ENCODE measurements at places on chromosomes 6 and 20.

- peak; percentile 56 for DNase-seq
Measured at GRCh38 chr6:139568956-139569538, 194.6 kb upstream of the CITED2 start.

DNA sequence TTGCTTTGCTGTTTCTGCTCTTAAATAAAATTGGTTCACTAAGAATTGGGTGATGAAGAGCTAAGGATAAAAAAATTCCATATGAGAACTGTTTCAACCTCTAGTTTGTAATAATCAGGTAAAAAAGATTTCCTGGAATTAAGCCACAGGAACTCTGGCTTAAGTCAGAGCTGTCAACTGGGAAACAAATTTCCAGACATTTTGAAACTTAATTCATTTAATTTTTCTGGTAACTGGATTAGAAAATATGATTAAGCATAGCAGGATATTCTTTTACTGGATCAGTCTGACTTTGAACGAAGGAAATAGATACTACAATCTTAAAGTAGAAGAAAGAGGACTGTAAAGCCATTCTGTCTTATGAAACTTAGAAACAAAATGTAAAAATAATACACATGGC is 1.3 kb upstream of the VIP start:
- no peak for DNase-seq

DNA sequence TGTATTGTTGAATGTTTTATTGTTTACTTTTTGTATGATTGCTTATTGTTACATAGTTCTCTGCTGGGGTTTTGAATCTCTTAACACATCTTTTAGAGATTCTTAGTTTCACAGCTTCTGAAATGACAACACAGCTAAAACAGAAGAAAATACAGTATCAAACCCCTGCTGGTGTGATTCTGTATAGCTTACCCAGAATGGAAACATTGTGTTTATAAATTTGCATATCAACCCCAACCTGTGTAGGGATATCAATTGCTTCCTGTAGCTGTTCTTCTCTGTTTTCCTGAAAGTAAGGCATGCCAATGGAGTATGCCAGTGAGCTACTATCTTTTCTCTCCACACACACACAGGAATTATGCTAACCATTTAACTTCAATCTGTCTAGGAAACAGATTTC is 64.3 kb upstream of the ID4 start:
- no peak for DNase-seq

- no peak for DNase-seq
Measured at GRCh38 chr6:63504777-63505384, 67.4 kb upstream of the LOC128125822 start.

GRCh38 chr6:34926655-34927054 is 37.6 kb downstream of the ANKS1A start:
- DNase-seq = no peak

DNA sequence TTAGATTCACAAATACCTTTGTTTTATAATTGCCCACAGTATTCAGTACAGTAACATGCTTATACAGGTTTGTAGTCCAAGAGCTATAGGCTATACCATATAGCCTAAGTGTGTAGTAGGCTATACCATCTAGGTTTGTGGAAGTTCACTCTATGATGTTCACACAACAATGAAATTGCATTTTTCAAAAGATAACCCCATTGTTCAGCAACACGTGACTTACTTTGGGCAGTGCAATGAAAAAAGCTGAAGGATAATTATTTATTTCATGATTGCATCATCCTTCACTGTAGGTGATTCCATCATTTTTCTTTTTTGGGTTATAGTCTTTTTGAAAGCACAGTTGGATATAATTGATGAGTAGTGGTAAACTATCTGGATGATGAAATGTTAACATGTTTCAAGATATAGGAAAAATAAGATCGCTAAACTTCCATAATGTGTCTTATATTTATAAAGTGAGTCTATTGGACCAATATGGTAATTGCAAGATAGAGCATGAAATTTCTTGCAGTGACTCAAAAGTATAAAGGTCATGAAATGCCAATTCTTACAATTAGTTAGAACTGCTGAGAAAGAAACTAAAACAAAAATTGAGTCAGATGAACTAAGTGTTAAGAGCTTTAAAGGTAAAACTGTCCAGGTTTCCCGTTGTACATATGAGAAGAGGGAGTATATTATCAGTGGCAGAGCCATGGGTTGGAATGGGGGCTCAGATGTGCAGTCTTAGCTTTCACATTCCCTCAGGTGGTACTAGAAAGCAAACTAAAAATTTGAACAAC is 164.4 kb downstream of the ZFAND3 start:
- no peak for DNase-seq

DNA sequence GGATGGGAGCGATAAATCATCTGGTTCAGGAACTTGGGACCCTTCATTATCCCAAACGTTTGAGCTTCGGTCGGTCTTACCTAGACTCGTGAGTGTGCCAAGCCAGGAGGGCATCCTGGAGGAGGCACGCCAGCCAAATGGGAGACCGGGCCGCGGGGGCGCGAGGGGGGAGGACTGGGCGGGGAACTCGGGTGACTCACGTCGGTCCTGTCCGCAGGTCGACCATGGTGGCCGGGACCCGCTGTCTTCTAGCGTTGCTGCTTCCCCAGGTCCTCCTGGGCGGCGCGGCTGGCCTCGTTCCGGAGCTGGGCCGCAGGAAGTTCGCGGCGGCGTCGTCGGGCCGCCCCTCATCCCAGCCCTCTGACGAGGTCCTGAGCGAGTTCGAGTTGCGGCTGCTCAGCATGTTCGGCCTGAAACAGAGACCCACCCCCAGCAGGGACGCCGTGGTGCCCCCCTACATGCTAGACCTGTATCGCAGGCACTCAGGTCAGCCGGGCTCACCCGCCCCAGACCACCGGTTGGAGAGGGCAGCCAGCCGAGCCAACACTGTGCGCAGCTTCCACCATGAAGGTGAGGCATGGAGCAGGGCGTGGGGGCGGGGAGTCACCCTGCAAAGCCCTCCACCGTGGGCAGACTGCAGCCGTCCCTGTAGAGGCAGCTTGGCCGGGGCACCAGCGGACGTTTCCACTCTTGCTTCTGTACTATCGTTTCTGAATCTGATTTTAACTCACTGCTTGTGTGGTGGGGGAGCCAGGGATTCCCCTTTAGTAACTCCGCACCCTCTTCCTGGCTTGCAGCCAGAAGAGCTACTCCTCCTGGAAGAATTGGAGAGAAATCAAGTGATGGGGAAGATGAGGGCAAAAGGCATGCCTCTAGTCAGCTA is 2.7 kb downstream of the BMP2 start:
- DNase-seq = no peak

- no peak for DNase-seq
Measured at GRCh38 chr6:36599791-36600209, 5.6 kb downstream of the SRSF3 start.

DNA sequence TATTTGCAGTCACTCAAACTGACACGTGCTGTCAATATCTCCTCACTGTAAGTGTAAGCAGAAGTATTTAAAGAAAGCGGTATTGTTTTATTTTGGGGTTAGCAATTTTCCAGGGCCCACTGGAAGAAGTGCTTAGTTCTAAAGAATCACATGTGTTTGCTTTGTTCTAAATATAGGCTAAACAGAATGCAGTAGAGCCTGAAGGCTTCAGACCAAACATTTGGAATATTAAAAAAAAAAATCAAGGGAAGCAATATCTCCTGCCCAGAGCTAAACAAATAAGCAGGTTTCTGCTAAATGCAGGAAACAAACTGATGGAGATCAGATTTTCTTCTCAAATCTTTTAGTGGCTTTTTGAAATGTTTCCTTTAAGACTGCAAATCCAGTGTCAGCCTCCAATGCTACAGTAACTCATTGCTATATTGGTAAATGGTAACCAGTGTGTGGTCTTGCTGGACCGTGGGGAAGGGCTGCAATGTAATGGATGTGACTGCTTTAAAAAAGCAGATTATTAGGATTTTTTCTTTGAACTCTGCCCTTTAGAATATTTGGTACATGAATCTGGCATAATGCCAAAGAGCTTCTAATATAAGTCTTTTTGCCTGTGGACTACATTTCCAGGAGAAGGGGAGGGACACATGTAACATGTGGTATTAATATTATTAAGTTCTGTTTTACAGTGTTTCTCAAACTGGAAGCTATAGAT is 317.1 kb upstream of the FERMT1 start:
- no peak for DNase-seq

- no peak for DNase-seq
Measured at GRCh38 chr6:119566546-119567260, 217.1 kb upstream of the MAN1A1 start.

DNA sequence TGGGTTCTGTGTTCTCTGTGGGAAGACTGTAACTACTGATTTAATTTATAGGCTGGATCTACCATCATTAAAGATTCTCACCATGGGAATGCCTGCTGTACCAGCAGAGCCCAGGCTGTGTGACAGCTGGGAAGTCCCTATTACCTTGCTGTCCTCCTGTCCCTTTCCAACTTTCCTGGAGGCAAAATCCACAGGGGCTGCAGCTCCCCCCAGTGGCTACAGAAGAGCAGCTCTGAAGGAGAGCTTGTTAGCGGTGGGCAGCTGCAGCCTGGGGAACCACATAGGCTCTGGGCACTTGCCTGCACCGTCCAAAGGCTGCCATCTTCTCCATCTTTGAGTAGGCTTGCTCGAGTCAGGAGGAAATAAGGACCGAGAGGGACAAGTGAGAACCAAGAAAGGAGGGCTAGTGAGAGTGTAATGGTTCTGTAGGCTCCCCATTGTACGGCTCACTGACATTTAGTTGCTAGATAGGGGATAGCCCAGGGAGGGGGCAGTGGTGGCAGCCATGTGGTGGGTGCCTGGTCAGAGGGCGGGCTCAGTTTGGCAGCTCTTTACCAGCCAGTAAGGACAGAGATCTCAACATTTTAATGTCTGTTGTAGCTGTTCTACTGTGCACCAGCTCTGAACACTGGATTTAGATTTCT is 155.1 kb upstream of the MLIP start:
- DNase-seq = no peak

DNA sequence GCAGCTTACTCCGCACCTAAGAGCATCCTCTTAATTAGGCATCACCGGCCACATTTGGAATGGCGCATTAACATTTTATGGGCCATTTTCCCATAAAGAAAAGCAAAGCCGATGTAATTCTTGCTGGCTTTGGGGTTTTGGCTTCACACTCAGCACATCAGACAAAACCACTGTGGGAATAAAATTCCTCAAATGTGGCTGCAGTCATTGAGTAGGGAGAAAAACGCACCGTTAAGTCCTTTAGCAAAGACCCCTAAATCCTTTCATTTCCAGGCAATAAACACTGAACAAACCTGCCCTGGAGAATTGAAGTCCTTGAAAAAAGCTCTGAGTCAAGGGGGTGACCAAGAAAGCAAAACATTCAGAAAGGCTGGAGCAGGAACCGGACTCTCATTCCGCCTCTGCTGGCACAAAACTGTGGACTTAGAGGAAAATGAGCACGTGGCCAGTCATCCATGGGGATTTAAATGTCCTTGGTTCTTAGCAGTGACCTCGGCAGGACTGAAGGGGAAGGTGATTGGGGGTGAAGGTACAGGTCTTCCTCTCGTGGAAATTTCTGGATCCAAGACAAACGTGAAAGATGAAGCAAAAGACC is 102.9 kb downstream of the CDH4 start:
- no peak for DNase-seq

GRCh38 chr20:432208-432607 is 24.1 kb downstream of the RBCK1 start:
- no peak for DNase-seq

- peak; percentile 1 for DNase-seq
Measured at GRCh38 chr6:117976030-117976651, 69.1 kb downstream of the SLC35F1 start.

DNA sequence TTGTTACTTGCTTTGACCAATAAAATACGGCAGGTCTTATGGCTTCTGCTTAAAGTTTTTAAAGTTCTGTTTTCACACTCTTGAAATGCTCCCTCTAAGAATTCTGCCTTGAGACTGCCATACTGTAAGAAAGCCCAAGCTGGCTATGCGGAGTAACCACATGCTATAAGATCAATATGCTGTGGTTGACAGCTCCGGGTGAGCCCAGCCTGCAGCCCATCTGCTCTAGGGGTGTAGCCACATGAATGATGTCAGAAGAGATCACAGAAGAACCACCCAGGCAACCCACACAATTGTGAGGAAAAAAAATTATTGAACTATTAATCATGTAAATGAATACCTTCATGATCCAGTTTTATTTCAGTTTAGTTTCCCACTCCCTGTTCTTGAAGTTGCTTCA is 26.1 kb upstream of the SH3BGRL2 start:
- DNase-seq = no peak

DNA sequence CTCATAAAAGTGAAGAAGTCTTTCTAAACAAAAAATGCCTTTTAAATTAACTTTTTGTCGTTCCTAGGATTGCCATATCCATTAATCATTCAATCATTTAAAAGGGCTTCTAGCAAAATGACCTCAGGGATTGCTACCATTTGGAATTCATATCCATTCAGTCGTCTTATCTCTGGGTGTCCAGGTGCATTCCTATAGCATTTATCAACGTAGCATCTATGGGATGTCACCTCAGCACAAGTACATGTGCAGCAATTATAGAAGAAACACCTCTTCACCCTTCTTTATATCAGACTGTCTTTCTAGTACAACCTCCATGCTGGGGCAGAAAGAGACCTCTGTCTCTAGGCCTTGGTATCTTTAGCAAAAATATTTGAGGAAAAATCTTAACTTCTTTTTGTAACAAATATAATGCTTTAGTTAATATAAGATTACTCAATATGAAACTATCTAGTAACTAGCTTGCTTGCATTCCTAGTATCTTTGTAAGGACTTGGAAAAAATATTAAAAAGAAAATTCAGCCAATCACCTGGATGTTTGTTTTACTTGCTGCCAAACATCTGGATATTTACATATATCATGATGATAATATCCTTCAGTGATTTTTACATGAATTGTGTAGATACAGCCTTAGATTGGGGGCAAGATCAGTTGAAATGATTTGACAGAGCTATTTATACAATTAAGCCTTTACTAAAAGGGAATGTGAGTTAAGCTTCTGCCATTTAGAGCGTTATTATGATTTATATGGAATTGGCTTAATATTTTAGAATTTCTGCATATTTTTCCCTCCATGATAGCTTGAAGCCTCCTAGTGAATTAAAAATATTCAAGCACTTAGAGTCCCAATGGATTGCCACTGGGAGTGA is 356.8 kb downstream of the HDGFL1 start:
- DNase-seq = no peak

Measured in fibroblast of skin of left biceps (primary cell).